ENCODE measurements at places on chromosomes 2 and 18. TPM values are rescaled to one million over a fixed set of nuclear protein-coding genes. Genes with fewer than 3 reads are reported as not detected.

Gene ANKRD30B
- total RNA-seq, result not detected

Gene ICOS
- not detected for total RNA-seq

Gene CXCR4
- total RNA-seq, result 93.5 TPM

Gene M1AP
- not detected for total RNA-seq

Gene GATA6
- 23.8 TPM for total RNA-seq

Gene SPC25
- total RNA-seq, result 16.4 TPM

Gene HOXD3
- total RNA-seq, result 11.2 TPM

Gene UGT1A5
- not detected for total RNA-seq

Gene SEC11C
- 22.3 TPM for total RNA-seq

Gene C1QL2
- total RNA-seq, result not detected

Gene IFIH1
- 5.6 TPM for total RNA-seq

Gene ATP6V1B1
- total RNA-seq, result 0.07 TPM

Gene KCNJ3
- not detected for total RNA-seq

Gene EPC2
- 33.6 TPM for total RNA-seq

Gene RBM43
- total RNA-seq, result 6.8 TPM

Gene COLEC11
- not detected for total RNA-seq

Gene AQP12A
- not detected for total RNA-seq

Gene LINC00305
- total RNA-seq, result not detected

Gene NEU2
- not detected for total RNA-seq

Gene RANBP2
- total RNA-seq, result 168 TPM

Gene NOL4
- total RNA-seq, result not detected

Gene GPR55
- total RNA-seq, result not detected

Gene GPAT2
- 6.5 TPM for total RNA-seq

Gene ZAP70
- under 0.01 TPM for total RNA-seq

Gene RMND5A
- 61.0 TPM for total RNA-seq

Gene GFPT1
- total RNA-seq, result 51.6 TPM

Gene EVA1A
- total RNA-seq, result 53.2 TPM

Gene OSBPL6
- 11.8 TPM for total RNA-seq

Gene TRAK2
- total RNA-seq, result 48.5 TPM

Gene CD226
- total RNA-seq, result 0.53 TPM

Gene ZNF396
- 1.3 TPM for total RNA-seq

Gene CCT7
- total RNA-seq, result 504 TPM

Gene ZNF804A
- total RNA-seq, result under 0.01 TPM

Gene PNO1
- total RNA-seq, result 24.6 TPM

Gene CCDC85A
- total RNA-seq, result 15.4 TPM

Gene ALPP
- not detected for total RNA-seq

Gene RESP18
- total RNA-seq, result not detected

Gene SKOR2
- not detected for total RNA-seq

Gene SPRED2
- 6.7 TPM for total RNA-seq

Gene DSG4
- total RNA-seq, result not detected

Gene RAB17
- 2.9 TPM for total RNA-seq

Gene CYBRD1
- 43.6 TPM for total RNA-seq

Gene C18orf54
- total RNA-seq, result 26.9 TPM

Gene CCDC68
- 3.0 TPM for total RNA-seq

Gene TRIM43
- 0.07 TPM for total RNA-seq

Gene MYOM1
- total RNA-seq, result under 0.01 TPM

Gene ABCG8
- not detected for total RNA-seq
